Neural progenitor cell (in vitro differentiated cells): ENCODE measurements at places on chromosomes 11 and 22. TPM values are rescaled to one million over a fixed set of nuclear protein-coding genes. Genes with fewer than 3 reads are reported as not detected.

DNA sequence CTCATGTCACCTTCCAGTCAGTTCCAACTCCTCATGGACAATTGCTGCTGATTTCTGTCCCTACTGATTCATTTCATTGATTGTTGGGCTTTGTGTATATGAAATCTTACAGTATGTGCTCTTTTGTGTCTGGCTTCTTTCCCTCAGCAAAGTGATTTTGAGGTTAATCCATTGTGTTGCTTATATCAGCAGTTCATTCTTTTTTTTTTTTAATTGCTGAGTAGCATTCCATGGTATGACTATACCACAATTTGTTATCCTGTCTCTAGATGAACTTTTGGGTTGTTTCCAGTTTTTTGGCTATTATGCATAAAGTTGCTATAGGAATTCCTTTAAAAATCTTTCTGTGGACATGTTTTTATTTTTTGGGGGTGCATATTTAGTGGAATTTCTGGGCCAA lies 59.9 kb downstream of the NXPE1 start:
- H3K4me1 ChIP-seq = no peaks in the 10 kb centered on the region
- no peaks in the 10 kb centered on the region for H3K36me3 ChIP-seq
- H3K27ac ChIP-seq = no peak overlapping the region
- H3K27me3 ChIP-seq = no peaks in the 10 kb centered on the region
- DNase-seq = no peak
- H3K4me3 ChIP-seq = no peak overlapping the region

GRCh38 chr11:94796863-94797262 lies 28.7 kb downstream of the AMOTL1 start:
- H3K4me1 ChIP-seq = no peaks in the 10 kb centered on the region
- H3K4me3 ChIP-seq = no peak overlapping the region
- no peak overlapping the region for H3K27ac ChIP-seq
- DNase-seq = no peak

PRR5L gene
- 14.7 and 23.4 TPM in 2 replicates for total RNA-seq

- H3K36me3 ChIP-seq = no peaks in the 10 kb centered on the region
- H3K27ac ChIP-seq = no peak overlapping the region
- H3K4me3 ChIP-seq = no peak overlapping the region
- peaks cover 2% of the 10 kb centered on the region for H3K4me1 ChIP-seq
These were observed 20.5 kb upstream of the AMOTL1 start for GRCh38 chr11:94747601-94748041.

DNA sequence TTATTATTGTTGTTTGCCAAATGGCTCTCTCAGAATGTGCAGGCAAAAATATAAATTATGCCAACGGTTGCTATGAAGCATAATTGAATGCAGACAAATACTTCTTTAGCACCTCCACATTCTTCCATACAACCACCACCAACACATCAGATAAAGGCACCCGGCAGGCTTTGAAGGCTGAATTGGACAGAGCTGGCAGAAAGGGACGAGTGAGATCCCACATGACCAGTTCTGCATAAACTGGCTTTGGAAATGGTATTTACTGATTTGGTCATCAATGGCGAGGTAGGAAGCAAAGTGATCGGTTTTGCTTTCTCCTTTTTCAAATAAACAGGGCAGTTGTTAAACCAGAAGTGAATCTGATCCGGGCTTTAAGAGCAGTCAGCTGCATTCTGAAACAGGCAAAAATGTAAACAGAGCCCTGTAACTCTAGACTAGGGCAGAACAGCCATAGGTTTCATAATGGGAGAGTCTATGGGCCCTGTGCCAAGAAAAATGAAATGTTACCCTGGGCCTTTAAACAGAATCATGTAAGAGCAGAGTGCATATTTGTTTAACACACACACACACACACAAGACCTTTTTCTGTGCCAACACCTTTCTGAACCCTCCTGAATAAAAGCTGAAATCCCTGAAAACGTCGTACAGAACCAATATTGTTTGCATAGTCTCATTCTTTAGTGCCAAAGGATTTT lies 97.7 kb downstream of the MPPED2 start:
- H3K4me1 ChIP-seq = peaks cover 24% of the 10 kb centered on the region
- no peak overlapping the region for H3K4me3 ChIP-seq
- no peak overlapping the region for H3K27ac ChIP-seq
- H3K27me3 ChIP-seq = no peaks in the 10 kb centered on the region
- no peak for DNase-seq

PARVA gene
- total RNA-seq = 13.6 and 15.3 TPM in 2 replicates

- H3K4me1 ChIP-seq = peaks cover under 1% of the 10 kb centered on the region
- no peaks in the 10 kb centered on the region for H3K27me3 ChIP-seq
- H3K4me3 ChIP-seq = no peak overlapping the region
- no peaks in the 10 kb centered on the region for H3K36me3 ChIP-seq
- no peak overlapping the region for H3K27ac ChIP-seq
- no peak for DNase-seq
These were observed 53.4 kb upstream of the PARVG start for GRCh38 chr22:44127356-44127755.
